ENCODE measurements at places on chromosomes 16 and 17.

DNA sequence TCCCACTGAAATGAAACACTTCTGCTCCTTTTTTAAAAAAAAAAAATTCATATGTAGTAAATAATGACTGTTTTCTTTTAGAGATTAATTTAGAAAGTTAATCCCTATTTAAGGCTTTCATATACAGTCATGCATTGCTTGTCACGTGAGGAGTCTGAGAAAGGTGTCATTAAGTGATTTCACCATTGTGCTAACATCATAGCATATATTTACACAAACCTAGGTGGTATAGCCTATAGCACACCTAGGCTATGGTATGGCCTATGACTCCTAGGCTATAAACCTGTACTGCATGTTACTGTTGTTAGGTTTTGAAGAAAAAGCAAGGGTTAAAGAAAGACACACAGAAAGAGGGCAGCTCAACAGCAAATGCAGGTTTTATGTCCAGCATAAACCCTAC is 13.7 kb downstream of the PPY start:
- no peak for DNase-seq

- peak; percentile 89 for DNase-seq
These were observed 231.9 kb downstream of the SEC14L1 start for GRCh38 chr17:77372444-77373298.

- DNase-seq = no peak
These were observed 74.8 kb downstream of the IRX6 start for GRCh38 chr16:55398762-55399161.

DNA sequence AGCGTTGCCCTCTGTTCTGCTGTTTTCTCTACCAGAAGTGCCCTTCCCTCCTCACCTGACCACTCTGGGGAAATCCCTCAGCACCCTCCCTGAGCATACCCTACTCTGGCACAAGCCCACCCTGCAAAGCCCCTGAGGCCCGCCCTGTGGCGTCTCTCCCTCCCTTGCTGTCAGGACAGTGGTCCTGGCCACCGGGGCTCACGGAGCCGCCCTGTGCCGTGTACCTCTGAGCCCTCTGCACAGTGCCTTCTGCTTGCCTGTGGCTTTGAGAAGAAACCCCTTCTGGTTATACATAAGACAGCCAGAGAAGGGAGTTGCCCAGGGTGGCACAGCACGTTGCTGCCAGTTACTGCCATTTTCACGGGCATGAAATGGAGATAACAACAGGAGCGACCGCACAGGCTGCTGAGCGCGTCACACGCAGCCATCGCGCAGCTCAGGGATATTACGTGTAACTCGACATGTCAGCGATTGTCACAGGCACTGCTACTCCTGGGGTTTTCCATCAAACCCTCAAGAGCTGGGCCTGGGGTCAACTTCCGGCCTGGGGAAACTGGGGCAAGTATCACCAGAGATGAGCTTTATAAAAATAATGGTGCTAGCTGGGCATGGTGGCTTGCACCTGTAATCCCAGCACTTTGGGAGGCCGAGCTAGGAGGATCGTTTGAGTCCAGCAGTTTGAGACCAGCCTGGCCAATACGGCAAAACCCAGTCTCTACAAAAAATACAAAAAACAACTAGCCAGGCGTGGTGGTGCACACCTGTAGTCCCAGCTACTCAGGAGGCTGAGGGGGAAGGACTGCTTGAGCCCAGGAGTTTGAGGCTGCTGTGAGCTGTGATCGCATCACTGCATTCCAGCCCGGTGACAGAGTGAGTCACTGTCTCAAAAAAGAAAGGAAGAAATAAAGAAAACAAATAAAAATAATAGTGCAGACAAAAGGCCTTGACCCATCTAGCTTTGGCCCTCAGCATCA is 14.8 kb downstream of the SCGB1C2 start:
- no peak for DNase-seq

All from AG10803 (cell line).